ENCODE measurements at places on chromosomes 7 and 10. TPM values are rescaled to one million over a fixed set of nuclear protein-coding genes. Genes with fewer than 3 reads are reported as not detected.
A peak's percentile ranks its signal among the peaks of the same experiment; 100 is the strongest.

GRCh38 chr10:110859973-110860376 lies 11.8 kb upstream of the PDCD4 start:
- DNase-seq, result no peak

DNA sequence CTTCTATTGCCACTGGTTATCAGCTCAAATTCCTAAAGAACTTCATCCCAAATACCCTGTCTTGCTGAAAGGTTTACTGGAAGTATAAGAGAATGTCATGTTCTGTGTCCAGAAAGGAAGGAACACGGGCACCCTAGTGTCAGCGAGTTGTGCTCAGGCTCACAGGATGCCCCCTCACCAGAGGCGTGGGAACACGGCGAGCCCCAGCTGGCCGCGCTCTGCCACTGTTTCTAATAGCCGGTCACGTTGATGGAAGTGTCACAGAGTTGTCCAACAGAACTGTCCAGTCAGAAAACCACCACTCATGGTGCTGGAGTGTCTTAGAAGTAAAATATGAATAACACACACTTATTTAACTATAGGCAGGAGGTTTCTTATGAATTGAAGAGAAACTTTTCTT lies 72.8 kb downstream of the FIGNL1 start:
- no peak for DNase-seq

GRCh38 chr7:84589012-84589411 lies 394.4 kb upstream of the SEMA3A start:
- peak; percentile 69 for DNase-seq

DNA sequence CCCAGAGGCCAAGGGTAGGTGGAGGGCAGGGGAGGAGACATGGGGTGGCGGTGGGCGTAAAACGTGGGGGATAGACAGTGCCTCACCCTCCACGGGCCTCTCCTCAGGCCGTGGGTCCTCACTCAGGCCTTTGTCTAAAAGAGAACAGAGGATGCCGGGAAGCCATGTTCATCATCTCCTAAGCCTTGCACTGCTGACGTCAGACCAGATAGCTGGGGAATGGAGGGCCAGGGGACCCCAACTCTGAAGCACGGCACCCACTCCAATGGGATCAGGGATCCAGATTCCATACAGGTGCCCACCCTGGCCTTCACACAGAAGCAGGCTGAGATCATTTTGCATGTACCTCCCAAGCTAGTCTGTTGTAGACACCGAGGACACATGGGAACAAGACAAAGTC lies 83.4 kb upstream of the TMEM248 start:
- DNase-seq, result no peak

GRCh38 chr10:76982671-76983070 lies 654.9 kb downstream of the KCNMA1 start:
- no peak for DNase-seq

GRCh38 chr7:55260171-55260570 lies 105.0 kb upstream of the LANCL2 start:
- no peak for DNase-seq

DNA sequence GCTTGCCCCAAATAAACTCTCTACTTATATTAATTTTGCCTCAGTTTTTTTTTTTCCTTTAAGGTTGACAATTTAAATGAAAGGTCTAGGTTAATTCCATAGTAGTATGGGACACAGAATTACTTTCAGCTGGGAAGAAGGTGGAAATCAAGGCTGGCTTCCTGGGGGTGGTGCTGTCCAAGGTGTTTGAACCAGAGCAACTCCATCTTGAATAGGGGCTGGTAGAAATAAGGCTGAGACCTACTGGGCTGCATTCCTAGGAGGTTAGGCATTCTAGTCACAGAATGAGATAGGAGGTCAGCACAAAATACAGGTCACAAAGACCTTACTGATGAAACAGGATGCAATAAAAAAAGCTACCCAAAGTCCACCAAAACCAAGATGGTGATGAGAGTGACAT lies 1190.8 kb upstream of the AUTS2 start:
- DNase-seq, result no peak

GRCh38 chr7:55556031-55556430 lies 16.3 kb downstream of the VOPP1 start:
- no peak for DNase-seq

PPP1R3A gene
- not detected for total RNA-seq

PAPSS2 gene
- total RNA-seq, result 2.3 TPM

HECW1 gene
- total RNA-seq, result not detected

GOLGA7B gene
- total RNA-seq, result 0.68 TPM

LRMDA gene
- not detected for total RNA-seq

PRPS1L1 gene
- total RNA-seq, result not detected

TCTN3 gene
- 33.9 TPM for total RNA-seq

Measured in foreskin keratinocyte (primary cell).